IMR-90 (cell line): ENCODE measurements at places on chromosomes 12 and 14. TPM values are rescaled to one million over a fixed set of nuclear protein-coding genes. Genes with fewer than 3 reads are reported as not detected.

Gene FAIM2
- 0.72 and 0.83 TPM in 2 replicates for total RNA-seq

Gene HOXC10
- not detected in 2 replicates for total RNA-seq

Gene CPM
- 7.2 and 8.8 TPM in 2 replicates for total RNA-seq

Gene APOF
- total RNA-seq, result not detected in 2 replicates

Gene NPFF
- not detected in 2 replicates for total RNA-seq

Gene EEF1AKMT3
- total RNA-seq, result 3.2 and 3.6 TPM in 2 replicates

Gene TAS2R20
- 3.4 and 3.9 TPM in 2 replicates for total RNA-seq

Gene RERG
- not detected in 2 replicates for total RNA-seq

Gene LMNTD1
- total RNA-seq, result 4.3 and 4.7 TPM in 2 replicates

Gene VWF
- total RNA-seq, result under 0.01 TPM in 2 replicates

Gene P2RX7
- total RNA-seq, result under 0.01 and 0.18 TPM in 2 replicates

Gene TAS2R42
- total RNA-seq, result not detected in 2 replicates

Gene RFX4
- not detected in 2 replicates for total RNA-seq

Gene CLEC2B
- 0.18 and 0.56 TPM in 2 replicates for total RNA-seq

Gene LYZ
- not detected in 2 replicates for total RNA-seq

Gene GNG2
- total RNA-seq, result 13.1 and 18.6 TPM in 2 replicates

Gene GPR162
- 1.7 and 2.9 TPM in 2 replicates for total RNA-seq

Gene CYP46A1
- under 0.01 and 0.18 TPM in 2 replicates for total RNA-seq

Gene AKAP5
- total RNA-seq, result 0.72 and 1.4 TPM in 2 replicates

Gene RNASE4
- 8.1 and 10.4 TPM in 2 replicates for total RNA-seq
